ENCODE measurements at places on chromosomes 7 and 10. TPM values are rescaled to one million over a fixed set of nuclear protein-coding genes. Genes with fewer than 3 reads are reported as not detected.

Gene GRM3
- total RNA-seq: not detected

Gene STRIP2
- 16.7 TPM for total RNA-seq

Gene CRYGN
- total RNA-seq: not detected

Gene DGKI
- total RNA-seq: 0.05 TPM

Gene VSTM2A
- total RNA-seq: not detected

Gene PARD3
- total RNA-seq: 58.7 TPM

Gene PON3
- not detected for total RNA-seq

Gene DPP6
- not detected for total RNA-seq

Gene MYH16
- not detected for total RNA-seq

Gene TEX47
- total RNA-seq: not detected

Gene ARPC1A
- total RNA-seq: 132 TPM

DNA sequence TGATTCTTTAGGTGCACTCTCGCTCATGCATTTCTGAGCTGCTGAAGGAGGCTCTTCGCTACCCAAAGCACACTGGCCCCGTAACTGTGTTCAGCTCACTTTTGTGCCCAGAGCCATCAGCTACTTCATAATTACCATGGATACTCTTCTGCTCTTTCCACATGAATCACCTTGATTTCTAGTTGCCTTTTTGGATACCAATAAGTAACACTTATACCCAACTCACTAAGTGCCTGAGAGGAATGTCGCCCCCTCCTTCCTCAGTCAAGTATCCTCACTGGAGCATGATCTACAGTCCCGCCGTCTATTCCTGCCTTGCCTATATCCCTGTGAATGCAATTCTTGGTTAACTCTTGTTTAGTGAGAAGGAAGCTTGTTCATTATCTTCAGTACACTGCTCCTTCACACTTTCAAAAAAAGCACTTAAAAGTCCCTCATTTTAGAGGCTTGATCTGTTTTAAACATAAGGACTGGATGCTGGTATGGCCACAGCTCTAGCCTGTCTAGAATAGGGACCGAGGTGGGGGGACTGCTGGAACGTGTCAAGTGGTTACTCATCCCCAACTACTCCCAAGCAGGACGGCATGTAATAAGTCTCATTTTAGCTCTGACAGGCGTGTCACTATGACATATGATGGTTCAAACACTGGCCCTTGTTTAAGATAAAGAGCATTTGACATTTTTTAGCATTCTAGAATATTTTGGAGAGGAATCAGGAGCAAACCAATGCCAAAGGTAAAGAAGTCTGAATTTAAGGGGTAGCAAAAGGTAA, 23.7 kb downstream of the SVIL start:
- DNase-seq: no peak

- DNase-seq: no peak
These were observed 101.9 kb upstream of the TNRC18 start for GRCh38 chr7:5525271-5526099.

GRCh38 chr7:25894902-25895791, 256.9 kb upstream of the NFE2L3 start:
- peak; percentile 34 for DNase-seq

GRCh38 chr7:27641581-27642230, 21.0 kb downstream of the HIBADH start:
- no peak for DNase-seq

GRCh38 chr10:97003151-97003803, 171.2 kb downstream of the LCOR start:
- DNase-seq: no peak

DNA sequence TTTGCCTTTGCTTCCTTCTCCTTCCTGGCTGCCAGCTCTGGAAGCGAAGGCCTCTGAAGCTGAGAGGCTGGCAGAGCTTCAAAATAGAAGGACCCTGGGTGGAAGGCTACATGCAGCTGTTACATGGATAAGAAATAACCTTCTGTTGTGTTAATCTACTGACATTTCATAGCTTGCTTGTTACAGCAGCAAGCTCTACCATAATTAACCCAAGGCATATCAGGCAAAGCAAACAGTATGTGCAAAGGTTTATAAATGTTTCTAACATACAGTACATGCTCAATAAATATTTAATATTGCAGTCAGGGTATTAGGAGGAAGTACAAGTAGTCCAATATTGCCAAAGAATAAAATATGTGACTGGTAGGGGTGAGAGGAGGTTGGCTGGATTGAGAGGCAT, 55.6 kb upstream of the MKLN1 start:
- DNase-seq: no peak

- DNase-seq: no peak
These were observed 627 bp upstream of the SSMEM1 start for GRCh38 chr7:130207033-130207432.

GRCh38 chr7:135801877-135802276, 53.3 kb upstream of the FAM180A start:
- DNase-seq: no peak

DNA sequence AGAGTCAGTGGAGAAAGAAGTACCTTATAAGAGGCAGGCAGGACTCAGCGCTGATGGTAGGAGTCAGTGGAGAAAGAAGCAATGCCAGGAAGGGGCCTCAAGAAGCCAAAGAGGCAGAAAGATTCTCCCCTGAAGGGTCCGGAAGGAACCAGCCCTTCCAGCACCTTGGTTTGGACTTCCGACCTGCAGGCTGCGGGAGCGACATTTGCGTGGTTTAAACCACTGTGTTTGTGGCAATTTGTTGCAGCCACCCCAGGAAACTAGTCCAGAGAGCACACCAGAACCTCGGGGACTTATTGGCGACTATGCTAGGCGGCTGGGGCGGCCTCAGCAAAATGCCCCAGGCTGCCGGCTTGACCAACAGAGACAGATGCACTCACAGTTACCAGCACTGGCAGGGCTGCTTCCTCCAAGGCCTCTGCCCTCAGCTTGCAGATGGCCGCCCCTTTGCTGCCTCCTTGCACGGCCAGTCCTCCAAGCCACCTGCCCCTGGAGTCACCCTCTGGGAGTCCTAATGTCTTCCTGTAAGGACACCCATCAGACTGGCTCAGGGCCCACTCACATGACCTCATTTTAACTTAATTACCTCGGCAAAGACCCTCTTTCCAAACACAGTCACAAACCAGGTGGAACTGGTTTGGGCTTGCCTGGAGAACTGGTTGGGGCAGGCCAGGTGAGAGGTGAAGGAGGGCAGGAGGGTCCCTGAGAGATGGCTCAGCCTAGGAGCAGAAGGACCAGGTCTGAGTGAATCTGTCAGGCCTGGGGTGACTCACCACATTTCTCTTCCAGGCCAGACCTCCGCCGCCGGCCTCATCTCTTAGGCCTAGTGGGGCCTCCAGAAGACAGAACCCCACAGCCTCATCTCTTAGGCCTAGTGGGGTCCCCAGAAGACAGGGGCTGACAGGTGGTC, 26.1 kb downstream of the CALML3 start:
- peak; percentile 58 for DNase-seq

- DNase-seq: peak; percentile 47
These were observed 117.3 kb downstream of the SVIL start for GRCh38 chr10:29517352-29517923.

DNA sequence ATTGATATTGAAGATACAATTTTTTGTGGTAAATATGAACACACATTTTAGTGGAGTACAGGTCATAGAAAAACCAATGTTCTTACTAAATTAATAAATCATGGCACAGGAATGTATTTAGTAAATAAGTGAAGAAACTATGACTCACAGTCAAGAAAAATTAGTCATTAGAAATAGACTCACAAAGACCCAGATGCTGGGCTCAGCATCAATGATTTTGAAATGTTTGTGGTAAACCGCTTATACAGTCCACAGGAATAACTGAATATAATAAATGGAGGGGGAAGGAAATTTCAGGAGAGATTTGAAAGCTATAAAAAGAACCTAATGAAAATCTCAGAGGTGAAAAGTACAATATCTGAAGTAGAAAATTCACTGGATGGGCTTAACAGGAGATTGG, 138.3 kb upstream of the ADCY1 start:
- DNase-seq: no peak

DNA sequence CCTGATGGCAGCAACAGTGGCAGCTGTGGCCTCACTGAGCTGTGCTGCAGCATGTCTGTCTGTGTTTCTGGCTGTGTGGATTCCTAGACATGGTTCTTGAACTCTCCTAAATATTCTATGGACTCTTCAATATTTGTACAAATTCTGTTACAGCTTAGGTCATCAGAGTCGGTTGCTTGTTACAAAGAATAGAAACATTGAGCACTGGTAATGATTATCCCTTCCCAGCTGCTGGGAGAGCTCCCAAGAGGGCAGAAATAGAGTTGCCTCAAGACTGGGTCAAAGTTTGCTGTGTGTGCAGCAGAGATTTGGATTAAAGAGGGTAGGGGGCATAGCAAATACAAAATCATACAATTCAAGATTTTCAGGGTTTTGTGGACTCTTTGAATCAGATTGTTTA, 337.1 kb upstream of the AKR1E2 start:
- DNase-seq: peak; percentile 6

DNA sequence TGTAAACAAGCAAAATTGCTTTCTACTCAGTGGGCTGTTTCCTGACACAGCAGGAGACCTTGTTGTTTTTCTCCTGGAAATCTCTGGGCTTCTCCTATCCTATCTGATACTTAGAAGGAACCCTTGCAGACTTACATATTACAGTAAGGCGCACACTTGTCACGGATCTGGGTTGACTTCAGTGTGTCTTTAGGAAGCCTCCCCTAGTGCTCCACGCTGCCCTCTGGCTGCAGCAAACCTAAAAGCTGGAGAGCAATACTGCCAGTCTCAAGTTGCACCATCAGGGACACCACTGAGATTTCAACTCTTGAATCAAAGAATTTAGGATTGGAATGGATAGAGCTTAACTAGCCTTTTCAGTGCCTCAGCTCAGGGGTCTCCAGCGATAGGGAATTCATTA, 495.3 kb downstream of the LRMDA start:
- peak; percentile 10 for DNase-seq

- DNase-seq: peak; percentile 19
These were observed 232.8 kb downstream of the KCNMA1 start for GRCh38 chr10:77404810-77405209.

GRCh38 chr10:121640266-121640665, 42.0 kb upstream of the FGFR2 start:
- DNase-seq: no peak

DNA sequence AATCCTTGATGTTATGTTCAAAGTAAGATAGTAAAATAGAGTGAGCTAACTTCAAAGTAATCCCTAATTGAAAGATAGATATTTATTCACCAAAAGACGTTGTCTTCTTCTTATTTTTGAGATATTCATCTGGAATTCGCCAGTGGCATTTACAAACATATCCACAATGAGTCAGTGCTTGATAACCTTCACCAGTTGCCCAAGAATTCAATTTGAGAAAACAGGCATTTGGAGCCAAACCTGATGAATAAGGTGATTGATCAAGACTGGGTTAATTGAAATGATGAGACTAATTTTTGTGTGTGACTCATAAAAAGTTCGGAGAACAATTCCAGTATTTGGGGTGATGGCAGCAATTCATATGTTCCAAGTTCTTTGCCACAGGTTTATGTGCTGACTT, 344.0 kb downstream of the ARL4A start:
- no peak for DNase-seq

GRCh38 chr10:6056411-6057135, 5.6 kb downstream of the IL2RA start:
- no peak for DNase-seq

DNA sequence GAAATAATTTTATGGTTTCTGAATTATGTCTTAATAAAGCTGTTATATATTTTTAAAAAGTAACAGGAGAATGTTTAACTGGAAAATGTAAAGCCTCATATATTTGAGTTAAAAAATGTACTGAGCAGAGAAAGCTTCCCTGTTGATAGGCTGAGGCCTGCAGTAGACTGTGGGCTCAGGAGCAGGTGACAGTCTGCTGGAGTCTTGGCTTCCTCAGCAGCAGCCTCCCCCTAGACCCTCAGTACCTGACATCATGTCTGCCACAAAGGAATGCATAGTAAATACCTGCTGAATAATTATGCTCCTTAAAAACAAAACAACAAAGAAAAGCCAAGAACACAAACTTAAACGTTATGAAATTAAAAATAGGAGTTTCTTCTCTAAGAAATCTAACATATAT, 73.9 kb upstream of the NOBOX start:
- DNase-seq: no peak

DNA sequence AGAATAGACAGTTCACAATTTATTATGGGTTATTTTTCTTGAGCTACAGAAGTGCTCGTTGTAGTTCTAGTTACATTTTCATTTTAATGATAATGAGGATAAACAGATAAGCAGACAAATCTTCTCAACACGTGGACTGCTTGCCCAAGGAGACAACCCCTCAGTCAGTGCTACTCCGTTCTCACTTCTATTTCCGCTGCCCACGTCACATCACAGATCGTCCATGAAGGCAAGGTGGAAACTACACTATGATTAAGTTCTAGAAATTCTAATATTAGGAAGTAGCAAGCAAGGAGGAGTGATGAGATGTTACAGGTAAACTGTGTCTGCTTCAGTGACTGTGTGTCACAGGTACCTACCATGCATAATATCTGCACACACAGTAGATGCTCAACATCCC, 210.5 kb downstream of the CHCHD3 start:
- DNase-seq: no peak
